ENCODE measurements at places on chromosomes 2 and 18.

- DNase-seq = no peak
These were observed 110.3 kb downstream of the SP3 start for GRCh38 chr2:173854840-173855239.

DNA sequence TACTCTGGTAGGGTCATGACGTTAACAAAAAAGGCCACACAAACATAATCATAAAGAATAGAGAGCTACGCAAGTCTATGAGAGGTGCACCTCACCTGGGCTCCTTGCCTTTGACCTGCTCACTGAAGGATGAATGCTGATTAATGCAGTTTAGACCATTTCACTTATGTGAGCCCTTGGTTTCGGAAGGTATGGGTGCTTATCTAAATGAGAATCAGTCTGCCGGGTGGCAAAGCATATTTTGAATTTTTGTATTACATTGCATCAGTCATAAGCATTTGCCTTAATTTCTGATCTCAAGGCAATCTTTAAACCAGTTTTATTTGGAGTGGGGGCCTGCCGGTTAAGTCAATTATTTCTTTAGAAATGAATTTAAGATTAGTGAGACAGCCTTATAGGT, 42.8 kb downstream of the SLC9A4 start:
- no peak for DNase-seq

- no peak for DNase-seq
These were observed 13.8 kb downstream of the CLK1 start for GRCh38 chr2:200850512-200851256.

- no peak for DNase-seq
These were observed 890 bp upstream of the SLC4A3 start for GRCh38 chr2:219626540-219626939.

DNA sequence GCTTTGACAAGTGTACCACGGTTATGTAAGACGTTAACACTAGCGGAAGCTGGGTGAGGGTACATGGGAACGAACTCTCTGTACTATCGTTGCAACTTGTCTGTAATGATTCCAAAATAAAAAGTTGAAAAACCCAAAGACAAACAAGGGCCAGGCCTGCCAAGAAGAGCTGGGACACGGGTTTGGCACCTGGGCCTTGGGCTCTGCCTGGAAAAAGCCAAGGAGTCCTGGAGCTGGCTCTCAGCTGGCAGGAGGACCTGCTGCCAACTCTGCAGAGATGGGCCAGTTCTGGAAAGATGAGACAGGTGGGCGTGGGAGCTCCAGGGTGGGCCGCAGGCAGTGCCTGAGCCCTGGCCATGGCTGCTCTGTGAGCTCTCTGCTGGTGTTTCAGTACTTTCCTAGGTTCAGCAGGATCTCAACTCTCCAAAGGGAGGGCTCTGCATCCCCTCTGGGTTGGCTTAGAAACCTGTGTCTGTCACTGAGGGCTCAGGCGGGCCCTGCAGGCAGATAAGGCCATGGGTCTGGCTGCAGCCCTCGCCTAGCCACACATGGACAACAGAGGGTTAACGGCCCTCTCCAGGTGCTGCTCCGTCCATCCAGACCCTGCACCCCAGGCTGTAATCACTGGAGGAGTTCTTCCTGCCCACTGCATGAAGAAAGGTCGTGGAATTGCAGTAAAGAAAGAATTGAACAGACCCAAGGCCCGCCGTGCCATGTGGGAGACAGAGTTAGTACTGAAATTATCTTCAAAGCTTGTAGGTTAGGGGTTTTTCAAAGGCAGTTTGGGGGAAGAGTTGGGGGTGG, 89.9 kb downstream of the RHOB start:
- DNase-seq = no peak

DNA sequence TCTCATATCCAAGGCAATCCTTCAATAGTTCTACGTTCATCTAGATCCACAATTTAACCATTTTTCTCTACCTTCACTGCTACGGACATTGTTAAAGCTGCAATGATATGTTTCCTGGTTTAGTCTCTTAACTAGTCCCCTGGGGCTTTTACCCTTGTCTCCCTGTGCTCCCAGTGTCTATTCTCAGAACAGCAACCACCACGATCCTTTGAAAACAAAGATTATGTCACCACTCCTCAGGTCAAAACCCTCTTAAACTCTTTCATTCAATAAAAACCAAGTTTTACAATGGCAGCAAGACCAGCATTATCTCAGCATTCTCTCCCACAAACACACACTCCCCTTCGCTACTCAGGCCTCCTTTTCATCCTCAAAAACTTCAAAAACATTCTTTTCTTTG, 298.2 kb upstream of the CHST9 start:
- DNase-seq = no peak

DNA sequence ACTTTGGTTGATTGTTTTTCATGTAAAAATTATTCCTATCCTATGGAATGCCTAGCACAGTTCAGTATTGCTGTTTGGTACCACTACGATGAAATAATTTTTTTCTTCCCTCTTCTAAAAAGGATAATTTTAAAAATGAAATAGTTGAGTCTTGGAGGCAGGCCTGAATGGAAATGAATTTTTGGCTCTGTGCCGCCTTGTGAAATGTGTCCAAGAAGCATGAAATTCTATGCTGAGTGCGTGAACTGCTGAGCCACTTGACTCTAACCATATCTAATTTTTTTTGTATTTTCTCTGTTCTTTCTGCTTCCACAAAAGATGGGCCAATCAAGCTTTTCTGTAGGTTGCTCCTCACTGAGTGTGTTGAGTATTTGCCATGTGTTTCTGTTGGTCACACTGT, 95.0 kb downstream of the PRPF40A start:
- no peak for DNase-seq

GRCh38 chr2:47339745-47340541, 63.0 kb upstream of the MSH2 start:
- no peak for DNase-seq

- DNase-seq = no peak
These were observed 289.7 kb upstream of the PARD3B start for GRCh38 chr2:204255526-204255925.

DNA sequence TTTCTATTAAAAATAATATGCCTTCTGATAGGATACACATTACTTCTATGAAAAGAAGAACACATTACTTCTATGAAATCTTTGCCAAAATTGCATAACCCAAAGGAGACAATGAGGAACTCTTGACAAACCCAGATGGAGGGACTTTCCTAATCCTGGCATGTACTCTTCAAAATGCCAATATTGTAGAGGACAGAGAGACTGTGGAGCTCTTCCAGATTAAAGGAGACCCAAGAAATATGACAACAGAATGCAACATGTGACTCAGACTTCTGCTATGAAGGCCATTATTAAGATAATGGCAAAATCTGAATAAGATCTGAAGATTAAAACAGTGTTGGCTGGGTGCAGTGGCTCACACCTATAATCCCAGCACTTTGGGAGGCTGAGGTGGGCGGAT, 22.2 kb downstream of the SOWAHC start:
- no peak for DNase-seq

- DNase-seq = no peak
These were observed 16.7 kb downstream of the CAPN10 start for GRCh38 chr2:240603081-240603835.

DNA sequence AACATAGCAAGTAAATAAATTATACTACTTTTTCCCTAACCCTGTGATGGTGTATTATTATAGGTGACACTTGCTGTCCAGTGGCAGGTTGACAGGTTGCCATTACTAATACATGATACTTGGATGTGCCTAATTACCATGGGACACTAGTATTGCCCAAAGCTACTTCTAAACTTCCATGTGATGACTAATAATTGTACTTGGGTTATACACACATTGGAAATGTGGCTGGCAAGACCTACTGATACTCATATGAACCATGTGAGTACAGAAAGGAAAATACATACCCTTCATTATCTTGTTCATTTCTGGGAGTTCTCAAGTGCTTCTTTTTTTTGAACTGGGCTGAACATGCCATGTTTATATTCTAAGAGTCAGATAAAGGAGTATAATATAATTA, 156.4 kb downstream of the IKZF2 start:
- DNase-seq = no peak

GRCh38 chr2:180208841-180209240, 201.7 kb upstream of the CWC22 start:
- no peak for DNase-seq

DNA sequence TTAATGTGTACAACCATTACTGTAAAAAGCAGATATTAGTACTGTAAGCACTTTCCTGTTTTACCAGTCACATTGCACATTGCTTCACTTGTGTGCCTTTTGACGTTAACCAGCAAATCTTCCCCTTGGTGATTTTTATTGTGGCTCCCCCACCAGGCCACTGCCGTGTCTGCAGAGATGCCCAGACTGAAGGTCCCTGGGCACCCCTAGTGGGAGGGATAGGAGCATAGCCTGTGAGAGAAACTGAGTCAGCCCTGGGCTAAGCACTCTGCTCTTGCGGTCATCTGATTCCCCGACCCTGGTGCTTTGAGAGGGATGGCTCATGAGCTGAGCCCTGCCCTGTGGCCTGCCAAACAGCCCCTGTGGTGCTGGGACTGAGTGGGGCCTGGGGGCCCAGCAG, 73.4 kb downstream of the INPP4A start:
- DNase-seq = peak; percentile 61

DNA sequence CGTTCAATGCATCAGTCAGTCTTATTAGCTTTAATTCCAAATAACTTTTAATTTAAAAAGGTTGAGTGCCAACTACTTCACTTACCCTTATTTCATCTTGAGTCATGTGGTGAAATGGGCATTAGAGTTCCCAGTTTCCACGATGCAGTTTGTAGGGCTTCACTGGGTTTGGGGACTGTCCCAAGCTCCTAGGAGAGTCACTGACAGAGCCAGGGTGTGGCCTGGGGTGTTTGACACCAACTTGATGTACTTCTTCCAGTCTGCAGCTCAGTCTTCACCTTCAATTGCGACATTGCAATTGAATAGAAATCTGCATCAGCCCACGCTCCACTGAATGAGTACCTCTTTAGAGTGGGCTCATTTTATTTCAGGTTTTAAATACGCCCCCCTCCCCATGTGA, 165.3 kb downstream of the ARL4C start:
- DNase-seq = no peak

DNA sequence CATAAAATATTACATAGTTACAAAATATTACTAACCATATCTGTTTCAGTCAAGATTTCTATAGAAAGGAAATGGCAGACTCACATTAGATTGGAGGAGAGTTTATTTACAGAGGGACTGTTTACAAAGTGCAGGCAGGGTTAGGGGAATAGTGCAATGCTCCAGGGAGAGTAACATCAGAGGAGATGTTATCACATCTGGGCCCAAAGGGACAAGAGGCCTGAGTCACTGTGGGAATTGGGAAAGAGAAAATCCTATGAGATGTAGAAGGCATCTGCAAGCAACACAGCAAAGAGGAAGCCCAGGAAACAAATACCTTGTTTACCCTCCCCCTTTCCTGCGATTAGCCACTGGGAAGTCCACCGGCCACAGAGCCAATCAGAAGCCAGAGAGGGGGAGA, 227.3 kb upstream of the TANK start:
- DNase-seq = no peak

DNA sequence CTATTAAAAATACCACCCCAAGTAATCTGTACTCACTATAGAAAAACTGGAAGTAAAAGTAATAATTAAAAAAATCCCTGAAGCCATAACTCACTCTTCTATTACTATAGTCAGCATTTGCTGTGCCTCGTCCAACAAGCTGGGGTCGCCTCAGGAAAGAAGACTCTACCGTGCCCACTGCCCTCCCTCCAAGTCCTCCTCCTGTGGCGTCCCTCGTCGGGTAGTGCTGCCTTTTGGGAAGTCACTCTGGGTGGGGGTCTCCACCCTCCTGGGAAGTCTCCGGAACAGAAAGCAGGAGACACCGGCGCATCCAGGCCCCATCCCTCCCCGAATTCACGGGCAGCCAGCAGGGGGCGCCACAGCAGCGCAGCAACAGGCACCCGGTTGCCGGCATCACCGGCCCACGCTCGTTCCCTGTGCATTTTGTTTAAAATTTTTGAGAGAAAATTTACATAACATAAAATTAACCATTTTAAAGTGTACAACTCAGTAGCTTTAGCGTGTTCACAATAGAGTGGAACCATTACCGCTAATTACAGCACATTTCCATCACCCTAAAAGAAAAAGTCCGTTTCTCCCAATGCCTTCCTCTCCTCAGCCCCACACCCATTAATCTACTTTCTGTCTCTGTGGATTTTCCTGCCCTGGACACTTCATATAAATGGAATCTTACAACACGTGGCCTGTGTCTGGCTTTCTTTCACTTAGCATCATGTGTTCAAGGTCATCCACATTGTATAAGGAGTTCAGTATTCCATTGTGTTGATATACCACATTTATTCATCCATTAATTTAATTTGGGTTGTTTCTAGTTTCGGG, 62.2 kb downstream of the ADNP2 start:
- DNase-seq = no peak

- DNase-seq = no peak
These were observed 36.5 kb upstream of the SIX2 start for GRCh38 chr2:45045706-45046105.

DNA sequence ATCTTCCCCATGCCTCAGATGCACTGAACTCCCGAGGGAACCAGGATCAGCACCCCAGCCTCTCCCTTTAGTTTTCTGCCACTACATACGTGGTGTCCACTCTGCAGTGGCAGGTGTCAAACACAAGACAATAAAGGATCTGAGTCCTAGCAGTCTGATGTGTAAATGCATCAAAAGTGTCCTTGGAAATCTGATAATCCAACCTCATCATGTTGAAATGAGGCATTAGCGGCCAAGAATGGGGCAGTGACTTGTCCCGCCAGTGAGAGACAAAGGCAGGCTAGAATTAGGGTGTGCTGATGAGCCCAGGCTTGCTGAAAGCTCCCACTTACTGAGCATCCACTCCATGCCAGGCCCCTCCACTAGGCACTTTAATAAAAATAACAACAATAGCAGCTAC, 52.9 kb downstream of the EN1 start:
- no peak for DNase-seq

- no peak for DNase-seq
These were observed 497.2 kb upstream of the SYT4 start for GRCh38 chr18:43774497-43774896.

DNA sequence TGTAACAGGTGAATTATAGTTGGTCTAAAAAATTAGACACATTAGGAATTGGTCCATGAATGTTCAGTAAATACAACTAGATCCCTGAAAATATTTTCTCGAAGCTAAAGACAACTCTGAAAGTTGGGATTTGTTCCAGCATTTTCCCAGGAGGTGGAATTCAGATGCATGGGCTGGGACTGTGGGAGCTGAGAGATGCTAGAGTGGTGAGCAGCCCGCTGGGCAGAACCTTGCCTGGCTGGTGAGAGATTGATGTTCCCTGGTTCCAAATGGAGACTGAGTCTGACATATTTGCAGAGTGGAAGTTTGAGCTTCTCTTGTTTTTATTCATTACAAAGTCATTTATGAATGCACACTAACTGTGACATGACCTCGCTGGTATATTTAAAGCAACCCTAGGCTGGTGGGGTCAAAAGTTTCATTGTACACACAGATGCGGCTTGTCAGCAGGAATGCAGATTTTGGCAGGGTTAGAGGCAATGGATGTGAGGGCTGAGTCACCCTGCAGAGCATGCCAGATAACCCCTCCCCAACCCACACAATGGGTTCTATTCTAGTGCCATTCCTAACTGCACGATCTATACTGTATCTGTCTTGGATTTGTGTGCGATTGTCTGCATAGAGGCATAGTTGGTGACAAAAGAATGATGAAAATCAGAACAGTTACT, 23.5 kb upstream of the TMEM178A start:
- DNase-seq = no peak

GRCh38 chr2:29249666-29250253, 134.5 kb downstream of the CLIP4 start:
- no peak for DNase-seq

Data from CD4-positive, alpha-beta T cell treated with Interleukin-6 at 100 ng/mL for 8 hours (primary cell).